GM10248 (cell line): ENCODE measurements at places on chromosomes 1 and 21.

- DNase-seq = peak; percentile 74
Measured at GRCh38 chr21:42513985-42514882, 582 bp downstream of the SLC37A1 start.

DNA sequence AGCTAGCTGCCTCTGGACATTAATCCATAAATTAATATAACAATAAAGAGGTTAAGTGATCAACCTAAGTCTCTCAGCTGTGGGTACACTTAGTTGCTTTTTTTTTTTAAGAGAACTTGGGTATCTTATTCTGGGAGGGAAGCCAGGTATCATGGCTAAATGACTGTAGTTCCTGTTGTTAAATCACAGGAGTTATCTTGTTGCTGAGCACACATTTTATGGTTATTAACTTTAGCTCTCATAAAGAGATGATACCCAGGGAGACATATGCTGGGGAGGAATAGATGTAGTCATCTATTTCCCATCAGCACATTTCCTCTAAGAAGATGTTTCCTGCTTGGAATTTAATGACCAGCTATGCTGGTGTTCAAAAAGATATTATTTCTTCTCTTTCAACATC is 227.8 kb downstream of the PTGER3 start:
- DNase-seq = no peak

DNA sequence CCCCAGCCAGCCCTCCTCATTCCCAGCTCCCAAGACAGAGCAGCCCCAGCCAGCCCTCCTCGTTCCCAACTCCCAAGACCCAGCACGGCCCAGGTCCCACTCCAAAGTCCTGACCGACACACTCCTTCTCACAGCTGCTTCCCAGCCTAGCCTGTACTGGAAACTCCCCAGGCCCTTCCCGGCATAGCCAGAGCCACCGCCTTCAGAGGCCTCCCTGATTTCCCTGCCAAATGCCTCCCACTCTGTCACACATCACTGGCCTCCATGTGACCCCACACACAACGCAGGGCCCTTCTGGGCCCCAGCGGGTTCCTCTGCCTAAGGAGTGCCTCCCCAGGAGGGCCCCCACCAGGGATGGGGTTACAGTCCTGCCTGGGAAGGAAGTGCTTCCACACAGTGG is 2.8 kb downstream of the UBE2J2 start:
- DNase-seq = no peak

DNA sequence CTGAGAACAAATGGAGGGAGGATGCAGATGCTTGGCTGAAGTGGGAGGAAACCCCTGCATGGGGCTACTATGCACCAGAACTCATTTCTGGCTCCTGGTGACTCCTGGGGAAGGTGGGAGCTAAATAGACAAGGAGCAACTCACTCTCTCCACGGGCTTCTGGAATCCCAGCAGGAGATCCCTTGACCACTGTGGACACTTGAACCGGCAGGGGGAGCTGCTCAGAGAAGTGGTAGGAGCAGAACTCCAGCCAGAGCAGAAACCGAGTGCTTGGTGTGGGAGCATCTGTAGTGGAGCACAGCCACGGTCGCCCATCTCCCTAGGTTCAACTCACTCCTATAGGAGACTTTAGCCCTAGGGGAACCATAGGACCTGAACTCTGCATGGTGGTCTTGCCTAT is 205.6 kb upstream of the GJB5 start:
- no peak for DNase-seq

- no peak for DNase-seq
Measured at GRCh38 chr1:119636491-119637089, 11.5 kb downstream of the ZNF697 start.

GRCh38 chr21:26199456-26199855 is 28.9 kb upstream of the APP start:
- no peak for DNase-seq

GRCh38 chr1:212928323-212929291 is 21.7 kb upstream of the VASH2 start:
- DNase-seq = no peak

DNA sequence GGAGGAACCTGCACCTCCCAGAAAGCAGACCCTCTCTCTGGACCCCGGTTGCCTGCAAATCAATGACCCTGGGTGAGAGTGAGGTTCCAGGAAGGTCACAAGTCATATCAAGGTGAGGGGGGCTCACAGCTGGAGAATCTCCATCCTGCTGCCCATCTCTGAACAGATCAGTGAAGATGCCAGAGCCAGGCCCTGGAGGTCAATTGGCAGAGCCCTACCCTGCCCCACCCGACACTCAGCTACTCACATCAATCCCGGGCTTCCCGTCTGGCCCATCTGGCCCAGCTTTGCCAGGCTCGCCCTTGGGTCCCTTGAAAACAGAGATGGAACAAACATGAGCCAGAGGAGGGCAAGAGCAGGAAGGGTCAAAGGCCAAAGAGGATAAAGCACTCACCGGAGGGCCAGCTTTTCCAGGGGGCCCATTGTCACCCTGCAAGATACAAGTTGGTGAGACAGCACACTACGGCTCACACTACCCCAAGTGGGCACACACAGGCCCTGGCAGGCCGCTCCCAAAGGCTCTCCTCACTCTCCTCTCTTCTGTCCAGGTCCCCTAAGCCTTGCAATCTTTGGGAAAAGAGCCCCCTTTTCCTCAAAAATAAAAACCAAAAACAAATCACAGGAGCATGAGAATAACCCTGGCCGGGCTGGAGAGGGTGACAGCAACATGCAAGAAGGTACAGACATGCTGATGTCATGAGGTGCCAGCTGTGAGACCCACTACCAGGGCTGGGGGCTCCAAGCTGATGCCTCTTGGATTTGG is 2.9 kb downstream of the COL9A2 start:
- DNase-seq = no peak

- peak; percentile 42 for DNase-seq
Measured at GRCh38 chr21:41426676-41427404, 801 bp downstream of the MX1 start.

DNA sequence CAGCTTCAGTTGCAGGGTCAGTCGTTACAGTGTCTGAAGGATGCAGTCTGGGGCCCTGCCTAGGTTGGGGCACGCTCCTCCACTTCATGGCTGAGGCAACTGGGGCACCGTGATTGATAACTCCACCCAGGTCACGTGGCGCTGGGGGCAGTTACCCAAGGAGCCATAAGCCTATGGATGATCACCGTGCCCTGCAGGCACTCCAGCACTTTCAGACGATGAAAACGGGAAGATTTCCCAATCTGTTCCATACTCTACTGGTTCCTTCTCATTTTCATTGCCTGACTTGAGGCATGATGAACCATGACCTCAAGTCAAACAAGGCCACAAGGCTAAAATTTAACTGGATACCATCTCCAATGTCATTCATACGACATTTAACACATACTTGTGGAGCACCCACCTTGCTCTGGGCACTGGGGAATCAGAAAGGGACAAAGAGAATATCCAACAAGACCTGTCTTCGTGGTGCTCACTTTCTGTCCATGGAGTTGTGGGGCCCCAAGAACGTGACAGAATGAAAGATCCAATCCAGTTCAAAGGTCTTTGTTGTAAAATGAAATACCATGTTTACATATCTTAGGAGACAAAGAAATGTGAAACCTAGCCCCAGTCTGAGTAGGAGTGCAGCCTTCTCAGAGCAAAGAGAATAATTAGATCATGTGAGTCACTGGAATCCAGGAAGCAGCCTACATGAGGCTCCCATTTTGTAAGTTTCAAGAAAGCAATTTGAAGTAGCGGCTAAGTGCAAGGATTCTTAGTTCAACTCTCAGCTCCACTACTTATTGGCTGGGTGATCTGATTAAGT is 39.4 kb upstream of the SPOCD1 start:
- DNase-seq = no peak

DNA sequence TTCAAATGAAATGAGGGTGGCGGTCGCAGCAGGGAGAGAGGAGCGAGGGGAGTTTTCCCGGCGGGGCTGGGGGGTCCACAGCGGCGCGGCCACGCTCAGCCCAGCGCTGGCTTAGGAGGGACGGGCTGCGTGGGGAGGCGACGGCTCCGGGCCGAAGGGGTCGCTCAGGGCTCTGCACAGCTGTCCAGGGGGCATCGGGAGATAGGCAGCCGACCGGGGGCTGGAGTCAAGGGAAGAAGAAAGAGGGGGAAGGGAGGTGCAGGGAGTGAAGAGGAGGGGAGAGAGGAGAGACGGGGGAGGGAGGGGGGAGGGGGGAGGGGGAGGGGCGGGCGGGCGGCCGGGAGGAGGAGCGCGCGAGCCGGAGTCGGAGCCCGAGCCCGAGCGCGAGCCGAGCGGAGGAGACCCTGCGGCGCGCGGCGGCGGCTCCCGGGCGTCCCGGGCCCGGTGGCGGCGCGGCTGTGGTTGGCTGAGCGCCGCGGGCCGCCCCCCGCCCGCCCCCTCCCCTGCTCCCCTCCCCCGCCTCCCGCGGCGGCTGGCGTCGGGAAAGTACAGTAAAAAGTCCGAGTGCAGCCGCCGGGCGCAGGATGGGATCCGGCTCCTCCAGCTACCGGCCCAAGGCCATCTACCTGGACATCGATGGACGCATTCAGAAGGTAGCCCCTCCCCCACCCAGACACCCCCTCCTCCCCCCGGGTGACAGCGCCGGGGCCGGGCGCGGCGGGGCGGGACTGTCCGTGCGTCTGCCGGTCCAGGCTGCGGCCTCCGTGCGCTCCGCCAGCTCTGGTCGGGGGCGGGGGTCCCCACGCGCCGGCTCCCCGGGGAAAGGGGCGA is at the start of gene PDE9A:
Gene PDE9A, plus strand, starts transcription at position 391 of the 831 bp plus-strand sequence. Its CDS starts 194 bp downstream, at position 585.
- DNase-seq = no peak

DNA sequence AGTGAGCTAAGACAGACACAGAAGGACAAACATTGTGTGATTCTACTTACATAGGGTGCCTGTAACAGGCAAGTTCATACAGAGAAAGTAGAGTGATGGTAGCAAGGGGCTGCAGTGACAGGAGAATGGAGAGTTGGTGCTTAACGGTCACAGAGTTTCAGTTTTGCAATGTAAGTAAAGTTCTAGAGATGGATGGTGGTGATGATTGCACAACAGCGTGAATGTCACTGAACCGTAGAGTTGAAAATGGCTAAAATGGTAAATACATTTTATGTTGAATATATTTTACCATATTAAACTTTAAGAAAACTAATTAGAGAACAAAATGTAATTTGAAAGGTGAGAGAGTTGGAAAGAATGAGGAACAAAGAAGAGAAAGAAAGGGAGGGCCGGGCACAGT is 8.7 kb downstream of the CFAP107 start:
- no peak for DNase-seq

- DNase-seq = peak; percentile 56
Measured at GRCh38 chr1:165851034-165851658, 23.7 kb downstream of the UCK2 start.

- no peak for DNase-seq
Measured at GRCh38 chr1:228862542-228863505, 127.5 kb downstream of the RHOU start.

DNA sequence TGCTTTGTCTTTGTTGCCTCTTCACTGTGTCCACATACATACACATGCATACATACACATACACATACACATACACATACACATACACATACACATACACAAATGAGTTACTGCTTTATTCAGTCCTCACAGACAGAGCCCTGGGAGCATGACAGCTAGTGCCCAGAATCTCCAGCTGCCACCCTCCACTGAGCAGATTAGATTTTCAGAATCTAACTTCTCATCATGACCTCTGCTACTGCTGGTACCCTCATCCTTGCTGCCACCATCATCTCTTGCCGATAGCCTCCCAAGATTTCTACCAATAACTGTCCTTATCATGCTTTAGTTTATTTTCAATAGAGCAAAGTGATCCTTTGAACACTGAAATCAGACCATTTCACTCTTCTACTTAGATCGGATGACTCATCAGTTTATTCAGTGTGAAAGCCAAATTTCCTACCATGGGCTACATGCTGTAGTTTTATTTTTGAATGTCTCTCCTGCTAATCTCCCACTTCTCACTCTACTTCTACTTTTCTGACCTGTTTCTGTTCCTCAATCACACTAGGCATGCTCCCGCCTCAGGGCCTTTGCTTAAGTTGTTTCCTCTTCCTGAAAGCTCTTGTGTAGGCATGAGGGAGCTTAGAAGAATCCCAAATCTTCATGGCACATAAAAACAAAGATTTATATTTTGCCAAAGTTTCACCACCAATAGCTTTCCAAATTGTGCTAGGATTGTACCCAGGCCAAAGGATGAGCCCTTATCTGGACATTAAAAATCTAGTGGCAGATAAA is 43.0 kb downstream of the ATP6V1G3 start:
- DNase-seq = peak; percentile 10

- DNase-seq = no peak
Measured at GRCh38 chr1:233482388-233482787, 131.5 kb upstream of the KCNK1 start.

DNA sequence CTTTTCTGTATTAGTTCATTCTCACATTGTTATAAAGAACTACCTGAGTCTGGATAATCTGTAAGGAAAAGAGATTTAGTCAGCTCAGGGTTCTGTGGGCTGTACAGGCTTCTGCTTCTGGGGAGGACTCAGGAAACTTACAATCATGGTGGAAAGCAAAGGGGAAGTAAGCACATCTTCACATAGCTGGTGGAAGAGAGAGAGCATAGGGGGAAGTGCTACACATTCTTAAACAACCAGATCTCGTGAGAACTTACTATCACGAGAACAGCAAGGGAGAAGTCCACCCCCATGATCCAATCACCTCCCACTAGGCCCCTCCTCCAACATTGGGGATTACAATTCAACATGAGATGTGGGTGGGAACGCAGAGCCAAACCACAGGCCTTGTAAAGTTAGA is 37.9 kb upstream of the AHCTF1 start:
- DNase-seq = no peak

DNA sequence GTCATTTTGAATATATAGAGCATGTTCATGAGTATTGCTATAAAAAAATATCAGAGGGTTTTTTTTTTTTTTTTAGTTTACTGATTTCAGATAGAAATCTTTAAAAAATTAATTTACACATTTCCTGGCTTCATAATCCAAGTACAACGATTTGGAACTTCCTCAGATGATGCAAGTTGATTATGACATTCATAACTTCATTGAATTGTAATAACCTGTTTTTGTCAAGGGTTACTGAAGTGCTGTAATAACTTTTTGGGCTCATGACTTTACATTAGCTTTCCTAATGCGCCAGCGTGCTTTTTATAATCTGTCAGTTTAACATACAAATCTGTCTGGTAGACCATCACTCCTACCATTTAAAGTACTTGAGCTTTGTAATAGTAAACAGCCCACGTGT is 81.3 kb downstream of the SASS6 start:
- no peak for DNase-seq

GRCh38 chr1:156384658-156385057 is 15.6 kb downstream of the RHBG start:
- DNase-seq = no peak

- no peak for DNase-seq
Measured at GRCh38 chr1:184502161-184502560, 115.3 kb downstream of the C1orf21 start.
